SK-N-SH (cell line): ENCODE measurements at places on chromosomes 1 and 21.

DNA sequence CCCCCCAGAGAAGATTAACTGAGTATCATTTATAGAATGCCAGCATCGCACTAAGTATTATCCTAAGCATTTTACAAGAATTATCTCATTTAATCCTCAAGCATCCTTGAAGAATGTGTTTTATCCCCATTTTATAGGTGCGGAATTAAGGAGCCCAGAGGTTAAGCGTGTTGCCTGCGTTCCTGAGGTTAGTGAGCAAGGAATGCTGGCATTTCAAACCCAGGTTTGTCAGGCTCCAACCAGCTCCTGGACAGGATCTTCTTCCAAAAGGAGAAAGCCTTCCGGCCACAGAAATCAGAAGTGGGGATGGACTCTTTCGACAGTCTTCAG is 82.3 kb downstream of the SSBP3 start:
- H3K27me3 ChIP-seq = no peaks in the 10 kb centered on the region
- H3K4me1 ChIP-seq = peaks cover 33% of the 10 kb centered on the region
- H3K27ac ChIP-seq = no peak overlapping the region
- DNase-seq = no peak
- H3K4me3 ChIP-seq = no peak overlapping the region

DNA sequence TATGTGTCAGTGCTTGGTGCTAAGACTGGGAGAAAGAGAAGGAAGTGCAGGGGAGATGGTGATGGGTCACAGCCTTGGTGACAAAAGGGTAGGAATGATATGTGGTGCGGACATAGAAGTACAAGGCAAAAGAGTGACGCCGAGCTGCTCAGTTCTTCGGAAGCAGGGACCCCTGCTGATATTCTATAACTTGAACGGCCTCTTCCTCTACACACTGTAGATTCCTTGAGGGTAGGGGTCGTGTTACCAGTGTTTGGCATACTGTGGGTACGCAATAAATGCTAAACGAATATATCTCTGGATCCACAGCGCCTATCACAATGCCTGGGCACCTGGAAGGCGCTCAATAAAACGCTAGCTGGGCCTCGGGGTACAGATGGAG is 488 bp downstream of the DBT start:
- H3K36me3 ChIP-seq = peaks cover 8% of the 10 kb centered on the region
- H3K27ac ChIP-seq = peak overlapping the region; percentile 94
- H3K4me1 ChIP-seq = peaks cover 8% of the 10 kb centered on the region
- H3K27me3 ChIP-seq = no peaks in the 10 kb centered on the region

GRCh38 chr1:22025368-22026155 is 24.1 kb downstream of the CELA3A start:
- peak overlapping the region; percentile 77 for H3K4me3 ChIP-seq
- no peaks in the 10 kb centered on the region for H3K4me1 ChIP-seq
- no peaks in the 10 kb centered on the region for H3K36me3 ChIP-seq
- no peaks in the 10 kb centered on the region for H3K27me3 ChIP-seq

DNA sequence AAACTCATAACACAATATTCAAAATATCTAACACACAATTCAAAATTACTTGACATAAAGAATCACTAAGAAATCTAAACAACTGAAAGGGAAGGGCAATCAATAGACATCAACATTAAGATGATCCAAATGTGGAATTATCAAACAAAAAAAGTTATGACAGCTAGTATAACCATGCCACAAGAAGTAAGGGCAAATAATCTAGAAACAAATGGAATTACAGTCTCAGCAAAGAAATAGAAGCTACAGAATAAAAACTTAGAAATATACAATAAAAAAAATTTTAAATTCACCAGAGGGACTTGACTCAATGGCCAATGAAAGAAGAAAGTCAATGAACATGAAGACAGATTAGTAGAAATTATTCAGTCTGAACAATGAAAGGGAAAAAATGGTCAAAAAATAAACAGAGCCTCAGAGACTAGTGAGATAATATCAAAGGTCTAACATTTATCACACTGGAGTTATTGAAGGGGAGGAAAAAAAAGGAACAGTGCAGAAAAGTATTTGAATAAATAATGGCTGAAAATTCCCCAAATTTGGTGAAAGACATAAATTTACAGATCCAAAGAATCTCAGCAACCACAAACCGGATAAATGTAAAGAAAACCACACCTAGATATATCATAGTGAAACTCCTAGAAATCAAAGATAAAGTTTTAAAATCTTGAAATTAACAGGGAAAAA is 41.8 kb downstream of the BARHL2 start:
- no peaks in the 10 kb centered on the region for H3K4me1 ChIP-seq
- DNase-seq = no peak
- H3K27ac ChIP-seq = no peak overlapping the region
- H3K4me3 ChIP-seq = no peak overlapping the region
- no peaks in the 10 kb centered on the region for H3K27me3 ChIP-seq

DNA sequence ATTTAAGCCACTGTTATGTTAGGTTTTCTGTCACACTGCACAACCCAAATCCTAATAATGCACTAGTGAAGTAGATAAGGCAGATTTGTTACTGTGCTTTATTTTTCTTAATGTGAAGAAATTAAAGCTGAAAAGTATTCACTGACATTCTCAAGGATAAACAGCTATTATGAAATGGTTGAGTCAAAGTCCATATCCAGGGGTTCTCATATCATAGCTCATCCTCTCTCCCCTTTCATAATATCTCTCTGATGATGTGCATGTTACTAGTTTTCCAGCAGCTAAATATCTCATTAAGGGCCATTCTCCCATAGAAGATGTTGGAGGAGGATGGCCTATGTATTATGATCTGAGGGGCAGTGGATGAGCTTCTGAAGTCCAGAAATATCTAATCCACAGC is 53.6 kb upstream of the CCDC190 start:
- H3K4me1 ChIP-seq = peaks cover 22% of the 10 kb centered on the region
- no peak for DNase-seq
- no peak overlapping the region for H3K27ac ChIP-seq

DNA sequence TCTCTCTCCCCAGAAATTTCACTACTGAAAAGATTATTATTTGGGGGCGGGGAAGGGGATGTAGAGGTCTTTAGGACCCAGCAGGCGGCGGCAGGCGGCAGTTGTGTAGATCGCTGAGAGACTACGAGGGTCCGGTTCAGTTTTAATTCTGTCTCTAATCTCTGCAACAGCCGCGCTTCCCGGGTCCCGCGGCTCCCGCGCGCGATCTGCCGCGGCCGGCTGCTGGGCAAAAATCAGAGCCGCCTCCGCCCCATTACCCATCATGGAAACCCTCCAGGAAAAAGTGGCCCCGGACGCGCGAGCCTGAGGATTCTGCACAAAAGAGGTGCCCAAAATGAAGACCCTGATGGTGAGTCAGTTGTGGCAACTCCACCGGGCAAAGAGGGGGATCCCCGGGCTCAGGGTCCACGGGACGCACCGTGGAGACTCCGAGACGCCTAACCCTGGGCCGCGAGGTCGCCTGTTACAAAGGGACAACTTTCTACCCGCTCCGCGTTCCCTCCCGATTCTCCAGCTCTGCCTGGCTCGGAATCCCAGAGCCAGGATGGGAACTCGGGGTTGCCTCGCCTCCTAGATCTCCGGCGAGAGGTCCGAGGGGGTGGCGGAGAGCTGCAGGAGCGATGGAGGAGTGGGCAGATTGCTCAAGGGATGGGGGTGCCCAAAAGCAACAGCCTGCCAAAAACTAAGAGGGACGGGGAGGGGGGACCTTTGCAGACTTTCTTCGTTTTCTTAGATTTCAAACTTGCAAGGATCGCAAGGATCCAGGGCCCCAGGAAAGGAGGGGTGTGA is at the start of gene ST6GALNAC5:
Gene ST6GALNAC5 (plus strand): TSS at position 139 of the 789 bp plus-strand sequence.
- H3K36me3 ChIP-seq = peaks cover 4% of the 10 kb centered on the region; the same call in 1 of the 2 replicates
- H3K27ac ChIP-seq = peak within 1 kb of the TSS; percentile 61; the same call in 1 of the 2 replicates
- H3K4me1 ChIP-seq = peaks cover 10% of the 10 kb centered on the region

GRCh38 chr1:169144941-169145626 is 38.6 kb downstream of the ATP1B1 start:
- no peaks in the 10 kb centered on the region for H3K4me1 ChIP-seq
- H3K27ac ChIP-seq = no peak overlapping the region
- H3K4me3 ChIP-seq = no peak overlapping the region
- no peaks in the 10 kb centered on the region for H3K27me3 ChIP-seq

DNA sequence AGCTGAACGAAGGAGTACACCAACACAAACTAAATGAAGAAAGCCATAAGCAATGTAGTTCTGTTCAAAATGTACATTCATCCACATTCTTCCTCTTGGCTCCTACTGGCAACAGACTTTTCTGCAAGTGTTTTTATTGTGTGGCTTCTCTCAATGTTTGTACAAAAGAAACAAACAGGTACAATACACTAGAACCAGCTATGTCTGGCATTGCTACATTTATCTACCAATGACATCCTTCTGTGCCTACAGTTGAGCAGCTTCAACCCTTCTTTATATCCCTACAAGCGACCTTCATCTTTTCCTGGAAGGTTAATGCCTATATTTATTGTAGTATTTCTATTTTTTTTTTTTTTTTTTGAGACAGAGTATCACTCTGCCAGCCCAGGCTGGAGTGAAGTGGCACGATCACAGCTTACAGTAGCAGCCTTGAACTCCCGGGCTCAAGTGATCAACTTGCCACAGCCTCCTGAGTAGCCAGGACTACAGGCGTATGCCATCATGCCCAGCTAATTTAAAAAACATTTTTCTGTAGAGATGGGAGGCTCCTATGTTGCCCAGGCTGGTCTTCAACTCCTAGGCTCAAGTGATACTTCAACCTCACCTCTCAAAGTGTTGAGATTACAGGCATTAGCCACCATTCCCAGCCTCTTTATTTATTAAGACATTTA is 89.3 kb downstream of the ASH1L start:
- peaks cover 14% of the 10 kb centered on the region for H3K4me1 ChIP-seq
- peak overlapping the region; percentile 83 for H3K27ac ChIP-seq
- no peak for DNase-seq

- no peaks in the 10 kb centered on the region for H3K36me3 ChIP-seq
- DNase-seq = no peak
- no peak overlapping the region for H3K4me3 ChIP-seq
- peaks cover 10% of the 10 kb centered on the region; the same call in 1 of the 2 replicates for H3K4me1 ChIP-seq
- no peaks in the 10 kb centered on the region for H3K27me3 ChIP-seq
- no peak overlapping the region for H3K27ac ChIP-seq
Measured at GRCh38 chr1:15000030-15000429, 153.5 kb upstream of the TMEM51 start.

GRCh38 chr1:214058076-214058475 is 70.3 kb downstream of the PROX1 start:
- no peaks in the 10 kb centered on the region for H3K4me1 ChIP-seq
- DNase-seq = no peak
- no peaks in the 10 kb centered on the region for H3K27me3 ChIP-seq
- no peaks in the 10 kb centered on the region for H3K36me3 ChIP-seq
- H3K27ac ChIP-seq = no peak overlapping the region

- no peaks in the 10 kb centered on the region for H3K36me3 ChIP-seq
- no peaks in the 10 kb centered on the region for H3K27me3 ChIP-seq
- H3K4me3 ChIP-seq = no peak overlapping the region
- no peaks in the 10 kb centered on the region for H3K4me1 ChIP-seq
- no peak for DNase-seq
Measured at GRCh38 chr1:200452850-200453552, 43.2 kb upstream of the ZNF281 start.

DNA sequence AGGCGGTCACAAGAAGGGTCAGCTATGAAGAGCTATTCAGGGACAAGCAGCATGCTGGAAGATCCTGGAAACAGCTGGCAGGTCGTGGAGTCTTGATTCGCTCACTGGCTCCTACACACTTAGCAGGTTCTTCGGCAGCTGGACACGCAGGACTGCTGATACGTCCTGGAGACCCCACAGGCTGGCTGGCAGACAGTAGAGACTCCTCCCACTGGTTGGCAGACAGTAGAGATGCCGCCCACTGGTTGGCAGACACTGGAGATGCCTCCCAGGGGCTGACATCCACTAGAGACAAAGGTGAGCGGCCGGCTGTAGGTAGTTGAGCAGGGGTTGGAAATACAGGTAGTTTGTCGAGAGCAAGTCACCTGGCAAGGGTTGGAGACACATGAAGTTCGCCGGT is 466 bp downstream of the KRTAP11-1 start:
- H3K27ac ChIP-seq = no peak overlapping the region
- H3K4me1 ChIP-seq = no peaks in the 10 kb centered on the region
- DNase-seq = no peak
- no peaks in the 10 kb centered on the region for H3K36me3 ChIP-seq

- H3K4me1 ChIP-seq = peaks cover 40% of the 10 kb centered on the region; the same call in 1 of the 2 replicates
- peak overlapping the region; percentile 67 for H3K4me3 ChIP-seq
- H3K27ac ChIP-seq = peak overlapping the region; percentile 48; the same call in 1 of the 2 replicates
- peak; percentile 89 for DNase-seq
Measured at GRCh38 chr21:45405271-45405818, 380 bp downstream of the COL18A1 start.

DNA sequence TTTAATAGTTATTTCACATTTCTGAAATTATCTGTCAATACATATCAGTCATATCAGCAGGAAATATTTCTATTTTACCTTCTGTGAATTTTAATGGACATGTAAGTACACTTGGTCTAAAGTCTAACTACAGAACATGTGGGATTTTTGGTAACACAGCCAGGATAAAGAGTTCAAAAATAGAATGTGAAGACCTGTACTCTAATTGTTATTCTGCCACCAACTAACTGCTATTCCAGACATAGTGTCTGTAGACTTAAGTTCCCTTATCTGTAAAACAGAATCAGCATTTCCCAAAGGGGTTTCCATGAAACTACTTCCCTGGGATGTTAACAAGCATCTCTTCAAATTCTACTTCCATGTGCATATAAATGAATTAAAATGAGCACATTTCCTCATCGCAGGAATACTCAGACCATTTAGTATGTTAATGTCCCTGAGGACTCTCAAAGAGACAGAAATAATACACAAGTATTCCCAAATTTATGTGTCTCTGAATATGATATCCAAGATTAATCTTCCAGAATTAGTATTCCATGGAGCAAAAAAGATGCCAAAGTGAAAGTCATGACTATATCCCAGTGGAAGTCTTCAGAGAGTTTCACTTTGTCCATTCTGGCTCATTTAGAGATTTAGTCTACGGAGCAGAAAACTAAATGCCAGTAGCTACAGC is 325.6 kb downstream of the NEGR1 start:
- DNase-seq = no peak
- H3K4me3 ChIP-seq = no peak overlapping the region
- H3K27ac ChIP-seq = no peak overlapping the region
- no peaks in the 10 kb centered on the region for H3K36me3 ChIP-seq
- H3K4me1 ChIP-seq = no peaks in the 10 kb centered on the region

DNA sequence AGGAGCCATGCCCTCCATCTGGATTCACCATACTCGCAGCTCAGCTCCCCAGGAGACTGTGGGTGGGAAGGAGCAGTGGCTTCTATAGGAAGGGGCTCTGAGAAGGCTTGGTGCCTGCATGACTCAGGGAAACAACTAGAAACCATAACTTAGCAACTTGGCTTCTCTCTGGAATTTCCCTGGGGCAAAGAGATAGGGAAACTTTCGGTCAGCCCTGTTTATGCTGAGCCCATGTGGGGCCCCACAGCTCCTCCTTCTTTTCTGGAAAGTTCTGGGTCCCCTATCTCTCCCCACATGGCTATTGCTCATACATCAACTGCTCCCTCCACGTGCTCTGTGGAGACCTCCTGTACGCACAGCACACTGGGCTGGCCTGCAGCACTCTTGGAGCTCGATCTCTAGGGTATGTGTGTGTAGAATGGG is 39.3 kb downstream of the PLEKHA6 start:
- DNase-seq = no peak
- no peak overlapping the region; the same call in 1 of the 2 replicates for H3K27ac ChIP-seq
- H3K36me3 ChIP-seq = no peaks in the 10 kb centered on the region
- peaks cover 9% of the 10 kb centered on the region; the same call in 1 of the 2 replicates for H3K27me3 ChIP-seq
